ENCODE measurements at places on chromosomes 7 and 10. TPM values are rescaled to one million over a fixed set of nuclear protein-coding genes. Genes with fewer than 3 reads are reported as not detected.

EEF1AKMT2 gene
- 16.4 TPM for total RNA-seq

OPN1SW gene
- total RNA-seq, result not detected

GNGT1 gene
- total RNA-seq, result not detected

EBF3 gene
- 38.5 TPM for total RNA-seq

GSDME gene
- total RNA-seq, result 14.9 TPM

FOXP2 gene
- total RNA-seq, result not detected

PAPSS2 gene
- 220 TPM for total RNA-seq

GIMAP2 gene
- 5.2 TPM for total RNA-seq

CAMK1D gene
- 2.9 TPM for total RNA-seq

PLEKHA1 gene
- total RNA-seq, result 19.1 TPM

CYP2C8 gene
- total RNA-seq, result not detected

TMEM130 gene
- 1.1 TPM for total RNA-seq

PTPN20 gene
- total RNA-seq, result not detected

ODAD2 gene
- total RNA-seq, result not detected

ABCF2 gene
- 49.7 TPM for total RNA-seq

CPA2 gene
- total RNA-seq, result not detected

CDCA7L gene
- total RNA-seq, result 10.4 TPM

SEMA4G gene
- 4.2 TPM for total RNA-seq

SYT15 gene
- not detected for total RNA-seq

GARIN1A gene
- total RNA-seq, result under 0.01 TPM

DLG5 gene
- 15.0 TPM for total RNA-seq

ANKRD30A gene
- total RNA-seq, result not detected

CALD1 gene
- total RNA-seq, result 336 TPM

LLCFC1 gene
- not detected for total RNA-seq

TRPV6 gene
- not detected for total RNA-seq

ITGB8 gene
- total RNA-seq, result 11.5 TPM

BHLHA15 gene
- total RNA-seq, result 1.8 TPM

CALML5 gene
- not detected for total RNA-seq

AKR1C1 gene
- 48.6 TPM for total RNA-seq

C10orf143 gene
- total RNA-seq, result not detected

SLC18A3 gene
- total RNA-seq, result 1.3 TPM

JAKMIP3 gene
- total RNA-seq, result 0.16 TPM

INMT gene
- 195 TPM for total RNA-seq

Measured in cardiac atrium fibroblast (primary cell).